Urinary bladder (tissue), 4 donors: ENCODE measurements at places on chromosomes 1 and 21. TPM values are rescaled to one million over a fixed set of nuclear protein-coding genes. Genes with fewer than 3 reads are reported as not detected.

GOLT1A gene
- 9.1 TPM for polyA plus RNA-seq

DNA sequence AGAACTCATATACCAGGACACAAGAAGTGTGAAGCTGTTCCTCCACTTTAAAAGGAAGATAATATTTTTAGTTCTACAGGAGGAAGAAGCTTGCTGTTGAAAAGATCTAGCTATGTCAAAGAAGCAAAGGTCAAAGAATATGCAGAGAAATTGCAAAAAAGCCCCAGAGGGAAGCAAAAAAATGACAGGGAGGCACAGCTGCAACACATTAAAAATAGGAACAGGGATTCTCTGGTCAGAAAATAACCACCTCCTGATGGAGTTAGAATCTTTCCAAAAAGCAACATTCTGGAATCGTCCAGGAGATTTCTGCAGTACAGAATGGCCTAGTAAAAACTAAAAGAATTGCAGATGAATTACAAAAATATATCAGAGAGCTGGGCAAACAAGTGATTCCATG is 238.9 kb upstream of the PRMT6 start:
- DNase-seq = peak; percentile 4

SPRR2E gene
- not detected for polyA plus RNA-seq

GRCh38 chr1:180135535-180135934 is 19.1 kb upstream of the QSOX1 start:
- no peak for DNase-seq

NKAIN1 gene
- 0.23 TPM for polyA plus RNA-seq

GRCh38 chr1:53111073-53111556 is 31.3 kb downstream of the SLC1A7 start:
- DNase-seq = no peak

- DNase-seq = no peak
Observed at GRCh38 chr1:67489643-67490042, 59.4 kb upstream of the SERBP1 start.

DNA sequence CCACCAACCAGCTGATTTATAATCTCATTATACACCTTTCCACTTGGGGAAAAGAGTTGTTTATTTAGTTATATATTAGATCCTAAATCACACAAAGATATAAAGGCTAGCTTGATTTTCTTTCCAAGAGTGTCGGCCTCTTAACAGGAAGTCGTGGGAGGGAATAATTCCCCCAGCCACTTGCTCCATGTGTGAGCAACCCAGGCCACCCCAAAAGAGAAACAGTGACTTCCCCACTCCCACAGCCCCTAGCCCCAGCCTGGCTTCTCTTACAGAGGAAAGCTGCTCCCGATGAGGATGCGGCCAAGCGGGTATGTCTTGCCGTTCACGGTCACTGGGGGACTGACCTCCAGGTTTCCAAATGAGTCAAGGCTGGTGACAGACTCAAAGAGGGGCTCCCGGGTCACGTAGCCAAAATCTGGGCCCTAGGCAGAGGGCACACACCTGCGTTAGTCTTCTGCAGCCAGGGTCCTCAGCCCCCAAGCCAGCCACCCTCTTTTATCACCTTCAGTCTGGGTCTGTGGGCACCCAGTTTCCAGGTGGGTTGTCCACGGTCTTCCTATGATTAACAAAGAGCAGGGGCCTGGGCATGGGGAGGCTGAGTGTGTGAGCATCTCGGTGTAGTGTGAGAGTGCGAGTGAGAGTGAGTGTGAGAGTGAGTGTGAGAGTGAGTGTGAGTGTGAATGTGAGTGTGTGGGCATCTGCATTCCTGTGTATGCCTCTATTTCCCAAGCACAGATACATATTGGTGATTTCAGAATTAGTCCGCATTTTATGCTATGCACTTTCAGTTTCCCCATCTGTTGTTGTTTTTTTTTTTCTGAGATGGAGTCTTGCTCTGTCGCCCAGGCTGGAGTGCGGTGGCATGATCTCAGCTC is 25.4 kb upstream of the SDHB start:
- no peak for DNase-seq

GRCh38 chr1:44723064-44723463 is 7.9 kb downstream of the RNU5D-1 start:
- DNase-seq = no peak

DIRAS3 gene
- polyA plus RNA-seq = 3.4 TPM

GRCh38 chr1:6523566-6523965 is 30.7 kb downstream of the NOL9 start:
- no peak for DNase-seq

SLAMF6 gene
- 1.1 TPM for polyA plus RNA-seq

- DNase-seq = no peak
Observed at GRCh38 chr21:16422702-16423101, 692.9 kb downstream of the USP25 start.

- DNase-seq = no peak
Observed at GRCh38 chr21:32812035-32812434, 40.5 kb upstream of the PAXBP1 start.

DNA sequence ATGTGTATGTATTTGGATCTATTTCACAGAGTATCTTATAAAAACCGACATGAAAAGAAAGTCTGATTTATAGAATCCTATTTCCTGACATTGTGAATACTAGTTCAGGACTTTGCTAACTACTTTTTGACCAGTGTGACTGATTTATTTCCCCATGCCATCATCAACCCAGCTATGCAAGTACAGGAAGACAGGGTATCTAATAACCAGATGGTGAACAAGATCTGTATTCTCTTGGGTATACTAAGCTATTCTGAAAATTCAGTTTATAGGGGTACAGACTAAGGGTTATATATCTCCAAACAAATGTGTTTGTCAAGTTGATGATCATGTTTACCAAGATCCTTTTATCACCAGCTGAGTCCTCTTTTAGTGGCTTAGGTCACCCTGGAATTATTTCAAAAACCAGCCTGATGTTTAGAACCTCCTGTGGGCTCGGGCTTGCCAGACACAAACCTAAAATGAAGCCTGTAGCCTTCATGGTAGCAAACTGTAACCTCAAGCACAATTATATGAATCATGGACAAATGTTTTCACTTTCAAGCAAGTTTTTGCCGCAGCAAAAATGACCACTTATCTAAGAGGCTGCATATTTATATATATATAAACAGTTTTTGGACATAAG is 185.1 kb downstream of the FGGY start:
- no peak for DNase-seq

DNA sequence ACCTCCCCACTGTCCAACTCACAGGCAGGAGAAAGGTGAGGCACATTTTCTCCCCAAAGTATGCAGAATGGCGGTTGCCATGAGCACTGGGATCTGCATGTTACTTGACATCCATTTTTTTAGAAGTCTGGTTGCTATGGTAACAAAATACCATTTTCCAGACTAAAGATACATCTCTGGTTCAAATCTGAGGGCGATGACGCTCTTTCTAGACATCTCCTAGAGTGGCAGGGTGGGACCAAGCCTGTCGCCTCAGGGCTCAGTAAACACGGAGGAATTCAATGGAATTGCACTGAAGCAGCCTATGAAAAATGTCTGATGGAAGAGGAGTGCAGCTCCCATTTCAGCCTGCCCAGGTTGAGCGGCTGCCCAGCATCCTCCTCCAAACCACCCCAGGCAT is 21.5 kb upstream of the FAM43B start:
- DNase-seq = no peak

YBX1 gene
- 773 TPM for polyA plus RNA-seq

TSPEAR gene
- polyA plus RNA-seq = 0.03 TPM

DNA sequence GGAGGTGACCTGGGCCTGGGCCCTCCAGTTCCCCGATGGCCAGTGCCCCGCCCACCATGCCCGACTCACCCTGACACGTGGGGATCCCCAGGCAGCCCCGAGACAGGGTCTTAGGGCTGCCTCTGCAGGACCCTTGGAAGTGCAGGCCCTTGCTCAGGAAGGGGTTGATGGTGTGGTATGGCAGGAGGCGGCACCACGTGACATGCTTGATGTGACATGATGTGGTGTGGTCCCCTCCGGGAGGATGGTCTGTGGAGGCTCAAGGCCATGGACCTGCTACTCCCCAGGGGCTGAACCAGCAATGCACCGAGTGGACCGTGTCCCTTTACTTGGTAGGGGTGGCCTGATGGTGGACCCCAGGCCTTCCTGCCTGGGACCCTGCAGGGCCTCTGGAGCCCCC is 21.9 kb upstream of the PLCH2 start:
- no peak for DNase-seq

FAM163A gene
- 0.30 TPM for polyA plus RNA-seq

GRCh38 chr1:21291184-21291583 is 921 bp upstream of the ECE1 start:
- DNase-seq = no peak

FCMR gene
- polyA plus RNA-seq = 6.1 TPM

DNA sequence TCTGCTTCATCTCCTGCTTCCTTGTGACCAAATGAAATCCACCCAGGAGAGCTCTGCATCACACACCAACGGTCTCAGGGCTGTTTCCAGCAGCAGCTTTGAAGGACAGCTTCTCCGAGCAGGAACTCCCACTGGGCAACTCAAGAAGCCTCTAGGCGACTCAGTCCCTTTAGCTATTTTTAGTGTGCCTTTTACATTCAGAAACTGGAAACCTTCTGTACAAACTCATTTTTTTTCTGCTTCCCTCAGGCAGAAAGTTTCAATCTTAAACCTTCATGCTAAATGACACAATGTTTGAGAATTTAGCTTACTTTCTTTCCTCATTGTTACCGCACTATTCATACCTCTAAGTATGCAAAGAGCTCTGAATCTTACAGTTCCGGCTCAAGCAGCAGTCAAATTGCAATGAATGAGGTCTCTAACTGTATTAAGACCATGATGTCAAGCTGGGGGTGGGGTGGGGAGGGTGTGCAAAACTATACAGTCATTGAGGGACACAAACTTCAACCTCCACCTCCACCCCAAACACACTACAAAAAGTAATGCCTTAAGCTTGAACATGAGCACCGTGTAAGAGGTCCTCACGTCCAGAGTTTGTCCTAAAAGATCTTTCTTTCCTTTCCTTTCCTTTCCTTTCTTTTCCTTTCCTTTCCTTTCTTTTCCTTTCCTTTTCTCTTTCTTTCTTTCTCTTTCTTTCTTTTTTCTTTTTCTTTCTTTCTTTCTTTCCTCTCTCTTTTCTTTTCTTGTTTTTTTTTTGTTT is 16.4 kb upstream of the TARBP1 start:
- no peak for DNase-seq

COL8A2 gene
- polyA plus RNA-seq = 21.9 TPM

ZBTB40 gene
- 9.8 TPM for polyA plus RNA-seq

DNA sequence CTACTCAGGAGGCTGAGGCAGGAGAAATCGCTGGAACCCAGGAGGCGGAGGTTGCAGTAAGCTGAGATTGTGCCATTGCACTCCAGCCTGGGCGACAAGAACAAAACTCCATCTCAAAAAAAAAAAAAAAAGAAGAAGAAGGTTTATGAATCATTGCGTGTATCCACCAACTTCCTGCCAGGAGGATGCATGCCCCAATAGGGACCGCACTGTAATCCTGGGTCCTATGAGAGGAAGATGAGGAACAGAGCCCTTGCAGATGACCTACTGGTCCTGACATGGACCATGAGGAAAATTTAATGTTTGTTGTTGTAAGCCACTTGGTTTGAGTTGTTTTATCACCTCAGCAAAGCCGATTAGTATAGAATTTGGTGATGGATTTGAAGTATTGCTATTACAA is 56.7 kb downstream of the PTGS2 start:
- DNase-seq = no peak

DNA sequence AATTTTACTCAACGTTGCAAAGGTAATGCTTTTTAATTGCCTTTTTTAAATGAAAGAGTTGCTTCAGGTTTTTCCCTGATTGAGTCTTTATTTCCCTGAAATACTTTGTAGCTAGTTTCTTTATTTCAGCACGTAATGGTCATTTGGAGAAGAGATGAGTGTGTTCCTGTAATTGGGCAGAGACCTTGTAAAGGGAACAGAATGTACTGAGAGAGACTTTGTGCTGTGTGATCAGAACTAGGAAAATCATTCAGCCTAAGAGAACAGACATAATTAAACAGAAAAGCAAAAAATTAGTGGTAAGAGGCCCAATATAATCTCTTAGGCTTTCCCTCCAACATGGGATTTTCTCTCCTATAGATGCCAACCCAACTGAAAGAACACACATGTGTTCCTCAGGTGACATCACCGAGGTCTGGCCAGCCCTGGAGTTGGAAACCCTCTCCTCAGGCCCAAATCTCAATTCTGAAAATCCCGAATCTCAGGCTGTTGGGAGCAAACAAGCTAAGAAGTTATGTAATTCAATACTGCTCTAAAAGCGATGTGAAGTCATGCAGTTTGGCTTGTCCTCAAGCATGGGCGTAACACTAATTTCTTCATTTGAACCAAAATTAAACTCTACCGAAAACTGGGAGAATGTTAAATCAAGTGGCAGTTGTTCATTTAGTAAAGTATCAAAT is 102.0 kb downstream of the TGFB2 start:
- no peak for DNase-seq

IBA57 gene
- polyA plus RNA-seq = 6.6 TPM

L1TD1 gene
- polyA plus RNA-seq = 0.29 TPM

GRCh38 chr1:95323123-95323522 is 89.1 kb downstream of the RWDD3 start:
- DNase-seq = no peak

CEP85 gene
- 4.3 TPM for polyA plus RNA-seq

DNA sequence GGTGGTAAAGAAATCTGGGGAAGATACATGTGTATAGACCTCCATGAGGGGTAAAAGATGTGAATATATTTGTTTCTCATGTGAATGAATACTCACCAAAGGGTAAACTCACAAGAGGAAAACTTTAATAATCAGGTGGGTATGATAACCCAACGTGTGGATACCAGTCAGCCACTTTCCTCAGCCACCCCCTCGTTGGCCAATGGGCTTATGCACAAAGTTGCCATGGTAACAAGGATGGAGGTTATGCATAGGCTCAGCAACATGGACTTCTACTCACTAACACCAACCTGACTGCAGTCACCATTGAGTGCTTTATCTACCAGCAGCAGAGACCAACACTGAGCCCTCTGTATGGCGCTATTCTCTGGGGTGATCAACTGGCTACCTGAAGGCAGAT is 424.4 kb downstream of the DUSP10 start:
- no peak for DNase-seq

DNA sequence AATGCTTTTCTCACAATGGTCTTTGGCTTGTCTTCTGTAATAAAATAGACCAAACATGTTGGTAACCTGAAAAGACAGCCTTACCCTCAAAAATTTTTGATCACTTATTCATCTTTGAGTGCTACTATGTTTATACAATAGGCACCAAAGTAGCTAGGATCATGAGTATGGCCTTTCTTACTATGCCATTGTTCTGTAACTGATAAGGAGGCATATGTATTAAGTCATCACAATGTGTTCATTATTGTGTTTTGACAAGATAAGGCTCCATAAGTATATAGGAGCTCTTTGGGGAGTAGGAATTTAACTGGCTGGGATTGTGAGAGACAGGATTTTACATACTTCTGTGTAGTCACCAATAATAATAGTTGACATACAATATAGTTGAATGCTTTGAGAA is 675 bp downstream of the TMCO2 start:
- DNase-seq = no peak

FCRL4 gene
- not detected for polyA plus RNA-seq
